Sigmoid colon (tissue), 7 donors: ENCODE measurements at places on chromosomes 6 and 20. TPM values are rescaled to one million over a fixed set of nuclear protein-coding genes. Genes with fewer than 3 reads are reported as not detected.

IPCEF1 gene
- total RNA-seq, result 0.71 TPM

- no peaks in the 10 kb centered on the region for H3K36me3 ChIP-seq
- no peaks in the 10 kb centered on the region for H3K27me3 ChIP-seq
- peak; percentile 38 for DNase-seq
- H3K27ac ChIP-seq, result no peak overlapping the region
- H3K4me1 ChIP-seq, result no peaks in the 10 kb centered on the region
- H3K4me3 ChIP-seq, result no peak overlapping the region
Observed at GRCh38 chr6:40545954-40546353, 41.2 kb downstream of the LRFN2 start.

SIRPG gene
- total RNA-seq, result 0.27 TPM

KCNK16 gene
- total RNA-seq, result not detected

VIP gene
- 97.2 TPM for total RNA-seq

- DNase-seq, result no peak
- H3K27ac ChIP-seq, result no peak overlapping the region
- no peak overlapping the region for H3K4me3 ChIP-seq
- no peaks in the 10 kb centered on the region for H3K4me1 ChIP-seq
- no peaks in the 10 kb centered on the region for H3K27me3 ChIP-seq
Observed at GRCh38 chr6:18707714-18708439, 320.7 kb downstream of the RNF144B start.

- H3K4me1 ChIP-seq, result peaks cover 12% of the 10 kb centered on the region
- H3K27ac ChIP-seq, result no peak overlapping the region
- H3K27me3 ChIP-seq, result no peaks in the 10 kb centered on the region
Observed at GRCh38 chr6:160173806-160174527, 52.4 kb downstream of the SLC22A1 start.

SMLR1 gene
- total RNA-seq, result not detected

- H3K4me3 ChIP-seq, result no peak overlapping the region
- no peaks in the 10 kb centered on the region for H3K36me3 ChIP-seq
- no peaks in the 10 kb centered on the region for H3K27me3 ChIP-seq
- H3K4me1 ChIP-seq, result no peaks in the 10 kb centered on the region
- DNase-seq, result no peak
- H3K27ac ChIP-seq, result no peak overlapping the region
Observed at GRCh38 chr6:122752459-122752858, 27.1 kb upstream of the FABP7 start.

MTRF1L gene
- 16.2 TPM for total RNA-seq

GRCh38 chr20:12243327-12243726, 325.6 kb downstream of the BTBD3 start:
- H3K4me3 ChIP-seq, result no peak overlapping the region
- H3K4me1 ChIP-seq, result no peaks in the 10 kb centered on the region
- no peaks in the 10 kb centered on the region for H3K36me3 ChIP-seq
- no peak overlapping the region for H3K27ac ChIP-seq
- DNase-seq, result no peak

GRCh38 chr6:108438918-108439317, 121.8 kb upstream of the FOXO3 start:
- no peak for DNase-seq
- no peaks in the 10 kb centered on the region for H3K4me1 ChIP-seq
- H3K27me3 ChIP-seq, result no peaks in the 10 kb centered on the region
- H3K4me3 ChIP-seq, result no peak overlapping the region

- no peak for DNase-seq
- H3K4me3 ChIP-seq, result no peak overlapping the region
- no peaks in the 10 kb centered on the region for H3K36me3 ChIP-seq
- no peaks in the 10 kb centered on the region for H3K27me3 ChIP-seq
- H3K4me1 ChIP-seq, result no peaks in the 10 kb centered on the region
- H3K27ac ChIP-seq, result no peak overlapping the region
Observed at GRCh38 chr20:53978497-53978896, 91.9 kb downstream of the BCAS1 start.

PRSS16 gene
- total RNA-seq, result not detected

DNA sequence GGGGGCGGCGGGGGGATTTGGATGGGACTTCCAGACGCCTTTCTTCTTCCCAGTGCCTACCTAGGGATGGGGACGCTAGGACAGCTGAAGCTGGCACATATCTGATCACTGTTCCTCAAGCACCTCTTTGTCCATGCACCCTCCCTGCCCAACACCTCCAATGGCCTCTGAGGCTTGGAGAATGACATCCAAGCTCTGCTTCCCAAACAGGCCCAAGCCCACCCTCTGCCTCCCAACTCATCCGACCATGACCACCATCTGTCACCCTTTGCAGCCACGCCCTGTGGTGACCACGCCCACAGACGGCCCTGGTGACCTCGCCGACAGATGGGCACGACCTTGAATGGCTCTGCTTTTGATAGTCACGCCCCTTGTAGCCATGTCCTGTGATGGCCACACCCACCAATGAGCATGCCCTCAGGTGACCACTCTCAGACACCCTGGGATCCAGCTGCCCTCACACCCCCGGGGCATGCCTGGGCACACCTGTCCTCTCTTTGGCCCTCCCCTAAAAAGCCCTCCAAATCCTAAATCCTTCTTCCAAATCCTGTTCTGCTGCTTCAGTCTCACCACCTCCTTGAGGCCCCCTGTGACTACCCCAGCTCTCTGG, 51.0 kb downstream of the SSR1 start:
- peak overlapping the region; percentile 77 for H3K27ac ChIP-seq
- H3K4me3 ChIP-seq, result peak overlapping the region; percentile 59
- DNase-seq, result peak; percentile 62

DNA sequence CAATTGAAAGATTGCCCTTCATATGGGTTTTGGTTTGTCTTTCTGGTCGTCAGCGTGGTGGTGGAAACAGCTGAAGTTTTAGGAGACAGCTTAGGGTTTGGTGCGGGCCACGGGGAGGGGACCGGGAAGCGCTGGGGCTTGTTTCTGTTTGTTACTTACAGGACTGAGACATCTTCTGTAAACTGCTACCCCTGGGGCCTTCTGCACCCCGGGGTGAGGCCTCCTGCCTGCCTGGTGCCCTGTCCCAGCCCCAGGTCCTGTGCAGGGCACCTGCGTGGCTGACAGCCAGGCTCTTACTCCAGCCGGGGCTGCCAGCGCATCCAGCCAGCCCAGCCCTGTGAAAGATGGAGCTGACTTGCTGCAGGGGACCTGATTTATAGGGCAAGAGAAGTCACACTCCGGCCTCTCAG, 22.8 kb downstream of the NPEPL1 start:
- no peak overlapping the region for H3K4me3 ChIP-seq
- no peaks in the 10 kb centered on the region for H3K36me3 ChIP-seq
- no peaks in the 10 kb centered on the region for H3K27me3 ChIP-seq
- no peaks in the 10 kb centered on the region for H3K4me1 ChIP-seq

DNA sequence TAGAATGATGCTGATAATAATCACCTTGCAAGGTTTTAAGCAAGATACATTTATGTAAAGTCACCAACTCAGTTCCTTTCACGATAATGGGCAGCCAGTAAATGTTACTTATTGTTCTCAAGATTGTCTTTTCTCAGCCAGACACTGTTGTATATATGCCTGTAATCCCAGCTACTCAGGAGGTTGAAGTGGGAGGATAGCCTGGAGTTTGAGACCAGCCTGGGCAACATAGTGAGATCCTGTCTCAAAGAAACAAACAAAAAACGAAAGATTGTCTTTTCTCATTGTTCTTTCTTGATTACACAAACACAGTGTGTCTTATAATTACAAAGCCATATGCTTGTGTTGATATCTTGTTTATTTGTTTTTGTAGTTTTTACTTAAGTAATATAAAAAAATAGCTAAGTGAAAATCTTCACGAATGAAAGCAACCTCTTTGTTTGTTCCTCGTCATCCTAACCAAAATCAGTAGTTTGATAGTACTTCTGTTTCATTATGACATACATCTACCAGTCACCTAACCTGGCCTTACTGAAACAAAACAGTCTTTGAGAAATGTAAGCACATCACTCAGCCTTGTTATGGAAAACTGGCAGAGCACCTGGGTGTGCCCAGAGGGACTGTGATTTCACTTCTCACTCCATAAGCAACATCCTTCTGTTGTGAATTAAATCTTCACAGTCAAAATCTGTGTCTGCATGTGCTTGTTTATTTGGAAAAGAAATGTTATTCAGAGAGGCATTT, 436.2 kb upstream of the SOX4 start:
- H3K4me3 ChIP-seq, result no peak overlapping the region
- no peak for DNase-seq
- H3K4me1 ChIP-seq, result peaks cover 11% of the 10 kb centered on the region
- no peaks in the 10 kb centered on the region for H3K27me3 ChIP-seq

DNA sequence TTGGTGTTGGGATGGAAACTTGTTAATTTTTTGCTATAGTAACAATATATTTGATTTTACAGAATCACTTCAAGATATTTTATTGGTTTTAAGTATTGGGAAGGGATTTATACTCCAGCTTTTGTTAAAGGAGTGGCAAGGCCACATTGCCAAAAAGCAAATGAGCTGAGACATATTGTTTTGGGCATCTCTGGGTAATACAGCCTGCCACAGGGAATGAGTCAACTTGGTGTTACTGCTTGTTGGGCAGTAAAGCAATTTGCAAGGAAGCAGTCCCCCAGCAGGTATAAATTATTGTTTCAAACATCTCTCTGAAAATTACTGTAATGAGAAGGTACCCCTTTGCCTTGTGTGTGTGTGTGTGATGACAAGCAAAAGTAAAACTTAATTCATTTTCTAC, 868.3 kb upstream of the FLRT3 start:
- H3K27me3 ChIP-seq, result no peaks in the 10 kb centered on the region
- no peak overlapping the region for H3K27ac ChIP-seq
- no peaks in the 10 kb centered on the region for H3K4me1 ChIP-seq
- H3K36me3 ChIP-seq, result no peaks in the 10 kb centered on the region
- H3K4me3 ChIP-seq, result no peak overlapping the region

GRCh38 chr6:109282756-109283155, 99.5 kb downstream of the CD164 start:
- no peak for DNase-seq
- H3K4me3 ChIP-seq, result no peak overlapping the region
- no peaks in the 10 kb centered on the region for H3K27me3 ChIP-seq
- no peaks in the 10 kb centered on the region for H3K36me3 ChIP-seq
- H3K4me1 ChIP-seq, result no peaks in the 10 kb centered on the region

- no peaks in the 10 kb centered on the region for H3K4me1 ChIP-seq
- H3K4me3 ChIP-seq, result no peak overlapping the region
- H3K27me3 ChIP-seq, result no peaks in the 10 kb centered on the region
- H3K27ac ChIP-seq, result no peak overlapping the region
Observed at GRCh38 chr6:71724456-71725125, 161.8 kb upstream of the RIMS1 start.

- H3K27ac ChIP-seq, result peak overlapping the region; percentile 10
- no peaks in the 10 kb centered on the region for H3K27me3 ChIP-seq
- H3K36me3 ChIP-seq, result no peaks in the 10 kb centered on the region
- H3K4me3 ChIP-seq, result peak overlapping the region; percentile 35
- no peaks in the 10 kb centered on the region for H3K4me1 ChIP-seq
Observed at GRCh38 chr6:45533386-45533785, 155.7 kb upstream of the SUPT3H start.

AGER gene
- 1.9 TPM for total RNA-seq

TFAP2C gene
- total RNA-seq, result 5.3 TPM

- H3K4me3 ChIP-seq, result no peak overlapping the region
- H3K36me3 ChIP-seq, result no peaks in the 10 kb centered on the region
- H3K4me1 ChIP-seq, result no peaks in the 10 kb centered on the region
- no peaks in the 10 kb centered on the region for H3K27me3 ChIP-seq
- DNase-seq, result peak; percentile 77
Observed at GRCh38 chr20:8901237-8902025, 167.5 kb upstream of the PLCB4 start.
